ENCODE measurements at places on chromosomes 12 and 14.

DNA sequence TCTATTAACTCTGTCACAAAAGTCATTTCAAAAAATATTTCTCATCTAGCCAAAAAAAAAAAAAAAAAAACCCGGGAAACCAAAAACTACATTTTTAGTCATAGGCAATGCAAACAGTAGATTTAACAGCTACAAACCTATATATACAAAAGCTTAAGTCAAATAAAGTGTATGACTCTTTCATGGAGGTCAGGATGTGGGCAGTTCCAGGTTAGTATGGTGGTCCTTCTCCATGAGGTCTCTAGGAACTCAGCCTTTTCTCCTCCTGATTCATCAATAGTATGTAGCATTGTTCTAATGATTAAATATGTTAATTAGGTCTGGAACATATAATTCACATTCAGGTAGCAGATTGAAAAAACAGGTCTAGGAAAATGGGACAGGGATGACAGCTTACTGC lies 586.5 kb downstream of the SLC16A7 start:
- DNase-seq: no peak

DNA sequence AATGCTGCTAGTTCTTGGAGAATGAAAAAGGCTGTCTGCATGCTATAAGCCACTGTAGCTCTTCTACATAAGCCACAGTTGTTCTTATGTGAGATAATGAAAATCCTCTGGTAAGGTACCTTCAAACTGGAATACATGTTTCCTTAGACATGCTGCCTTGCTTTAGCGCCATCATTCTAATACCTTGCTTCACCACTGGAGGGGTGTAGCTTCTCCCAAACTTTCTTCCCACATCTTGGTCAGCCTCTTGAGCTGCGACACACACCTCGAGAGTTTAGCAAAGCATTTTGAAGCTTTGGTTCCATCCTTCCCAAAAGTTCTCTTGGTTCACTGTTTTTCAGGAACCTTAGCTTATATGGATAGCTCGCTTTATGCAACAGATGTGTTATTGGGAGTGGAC lies 69.5 kb downstream of the NKX2-1 start:
- DNase-seq: no peak

GRCh38 chr12:38162708-38163441 lies 153.7 kb upstream of the ALG10B start:
- DNase-seq: no peak

GRCh38 chr12:104485651-104486362 lies 29.1 kb downstream of the CHST11 start:
- no peak for DNase-seq

DNA sequence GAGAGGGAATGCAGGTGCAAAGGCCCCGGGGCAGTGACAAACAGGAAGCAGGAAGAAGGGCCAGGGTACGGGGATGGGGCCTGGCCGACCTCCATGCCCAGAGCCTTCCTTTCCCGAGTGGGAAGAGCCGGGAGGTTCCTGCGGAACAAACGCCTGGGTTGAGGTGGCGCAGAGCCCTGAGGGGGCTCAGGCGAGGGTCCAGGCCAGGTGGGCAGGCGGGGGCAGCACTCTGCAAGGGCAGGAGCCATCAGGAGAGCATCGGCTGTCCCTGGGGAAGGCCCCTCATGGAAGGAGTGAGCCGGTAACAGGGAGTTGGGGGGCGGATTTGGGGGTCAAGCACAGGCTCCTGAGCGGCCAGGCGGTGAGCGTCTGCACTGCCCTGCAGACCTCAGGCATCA lies 18.1 kb upstream of the FBRSL1 start:
- no peak for DNase-seq

DNA sequence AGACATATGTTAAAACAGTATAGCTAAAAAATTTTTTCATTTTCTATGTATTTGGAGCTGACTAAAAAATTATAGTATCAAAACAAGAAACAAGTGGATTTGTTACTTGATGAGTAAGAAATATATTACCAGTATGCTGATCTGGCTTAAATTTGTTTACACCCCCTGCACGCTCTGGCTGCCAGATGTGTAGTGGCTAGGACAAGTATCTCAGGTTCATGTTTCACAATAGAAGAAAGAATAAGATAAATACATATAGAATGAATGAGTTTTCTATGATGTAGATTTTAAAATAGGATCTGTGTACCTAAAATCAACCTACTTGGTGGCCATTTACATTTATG lies 13.1 kb downstream of the NAA30 start:
- DNase-seq: no peak

GRCh38 chr14:65095633-65096205 lies 6.6 kb downstream of the MAX start:
- DNase-seq: no peak

DNA sequence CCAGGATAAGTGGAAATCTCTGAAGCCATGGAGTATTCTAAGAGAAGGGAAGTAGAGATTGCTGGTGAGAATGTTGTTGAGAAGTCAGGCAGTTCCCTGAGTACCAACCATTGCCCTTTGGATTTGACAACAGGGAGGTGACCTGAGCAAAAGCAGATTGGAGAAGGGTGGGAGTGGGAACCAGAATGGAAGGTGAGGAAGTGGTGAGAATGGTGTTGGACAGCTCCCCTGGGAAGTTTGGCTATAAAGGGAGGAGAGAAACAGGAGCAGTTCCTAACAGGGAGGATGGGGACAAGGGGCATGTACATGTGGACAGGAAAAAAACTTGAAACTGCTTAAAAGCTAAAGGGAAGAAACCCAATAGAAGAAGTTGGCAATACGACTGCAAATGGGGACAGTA lies 198.1 kb downstream of the ETV6 start:
- no peak for DNase-seq

- DNase-seq: no peak
Measured at GRCh38 chr12:20549108-20549719, 145.9 kb upstream of the SLCO1C1 start.

- DNase-seq: no peak
Measured at GRCh38 chr12:101925361-101925760, 48.0 kb downstream of the DRAM1 start.

DNA sequence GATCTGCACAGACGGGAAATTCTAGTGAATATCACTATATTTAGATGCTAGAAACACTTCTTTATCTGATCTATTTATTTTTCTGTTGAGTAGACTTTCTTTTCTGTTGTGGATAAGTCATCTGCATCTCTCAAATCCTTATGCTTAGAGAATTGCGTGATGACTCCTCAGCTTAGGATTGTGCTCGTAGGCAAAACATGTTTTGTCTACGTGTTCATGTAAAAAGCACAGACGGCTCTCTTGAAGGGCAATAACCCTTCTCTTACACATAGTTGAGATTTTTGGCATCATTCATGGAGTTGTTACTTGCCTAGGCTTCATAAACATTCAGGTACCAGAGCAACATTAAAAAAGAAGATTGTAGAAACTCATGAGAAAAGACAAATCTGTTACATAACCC lies 18.6 kb downstream of the PPFIBP1 start:
- DNase-seq: no peak

- no peak for DNase-seq
Measured at GRCh38 chr12:52245962-52246569, 13.0 kb downstream of the KRT7 start.

- no peak for DNase-seq
Measured at GRCh38 chr14:95523051-95523814, 6.8 kb upstream of the SYNE3 start.

GRCh38 chr14:103296987-103297386 lies 37.0 kb upstream of the EIF5 start:
- no peak for DNase-seq

DNA sequence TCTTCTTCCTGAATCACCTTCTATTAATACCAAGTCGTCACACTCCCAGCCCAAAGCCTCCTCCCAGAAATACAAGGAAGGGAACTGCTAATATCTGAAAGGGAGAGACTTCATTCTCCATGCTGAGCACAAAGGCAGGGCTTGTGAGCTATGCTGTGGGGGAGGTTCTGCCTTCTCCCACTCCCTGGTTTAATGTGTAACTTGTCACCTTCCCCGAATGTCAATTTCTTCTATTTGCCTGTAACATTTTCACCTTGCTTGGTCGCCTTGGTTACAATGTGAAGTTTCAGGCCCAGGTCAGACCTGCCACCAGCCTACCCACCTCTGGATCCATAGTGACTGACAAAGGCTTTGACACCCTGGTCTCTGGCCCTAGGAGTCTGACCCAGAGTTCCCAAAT lies 82.0 kb upstream of the ESRRB start:
- no peak for DNase-seq

GRCh38 chr14:75338398-75338797 lies 59.8 kb downstream of the FOS start:
- DNase-seq: no peak

DNA sequence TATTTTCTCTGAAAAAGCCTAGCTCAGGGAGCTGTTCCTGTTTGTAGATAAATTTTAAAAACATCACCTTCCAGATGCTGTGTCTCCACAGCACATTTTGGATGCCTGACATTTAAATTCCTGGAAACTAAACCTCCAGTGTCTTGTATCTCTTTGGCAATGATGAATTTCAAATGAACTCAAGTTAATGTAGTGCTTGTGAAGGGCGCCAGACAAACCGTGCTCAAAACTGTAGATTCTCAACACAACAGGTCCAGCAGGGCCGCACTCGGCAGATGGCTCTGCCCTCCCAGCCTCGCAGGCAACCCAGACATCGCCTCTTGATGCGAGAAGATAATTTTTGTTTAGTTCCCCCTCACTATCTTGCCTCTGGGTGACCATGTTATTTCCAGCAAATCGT lies 432.9 kb downstream of the VRK1 start:
- no peak for DNase-seq

DNA sequence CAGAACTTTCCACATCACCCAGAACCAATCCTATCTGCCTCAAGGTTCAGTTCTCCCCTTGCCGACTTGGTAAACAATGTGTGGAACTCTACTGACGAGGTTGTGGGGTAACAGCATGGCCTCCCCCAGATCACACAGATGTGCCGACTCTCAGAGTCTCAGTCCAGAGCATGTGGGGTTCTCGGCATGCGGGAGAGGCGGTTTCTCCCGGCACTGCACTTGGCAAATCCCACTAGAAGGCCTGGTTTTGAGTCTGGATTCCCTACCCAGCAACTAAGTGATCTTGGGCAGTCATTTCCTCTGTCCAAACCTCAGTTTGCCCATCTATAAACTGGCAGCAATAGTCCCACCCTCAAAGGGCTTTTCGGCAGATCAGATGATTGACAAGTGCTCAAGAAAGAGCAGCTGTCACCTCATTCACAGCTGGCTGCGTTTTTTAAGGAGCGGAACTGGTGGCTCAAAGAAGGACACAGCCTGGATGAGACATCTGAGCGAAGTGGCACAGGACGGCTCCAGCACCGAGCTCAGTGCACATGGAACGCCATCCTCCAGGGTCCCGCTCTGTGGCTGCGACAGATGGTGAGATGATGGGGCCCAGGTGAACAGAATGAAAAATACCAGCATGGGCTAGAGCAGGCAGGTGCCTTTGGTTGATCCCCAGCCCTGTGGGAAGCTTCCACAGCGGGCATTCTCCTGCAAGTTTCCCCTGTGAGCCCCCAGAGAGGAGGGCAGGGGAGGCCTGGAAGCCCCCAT lies 7.3 kb downstream of the TESC start:
- no peak for DNase-seq

Measured in stimulated activated CD8-positive, alpha-beta memory T cell treated with anti-CD3 and anti-CD28 coated beads, Interleukin-4, amount 100 ng/mL, for 4 hours (primary cell).